ENCODE measurements at places on chromosomes 13 and 19.

DNA sequence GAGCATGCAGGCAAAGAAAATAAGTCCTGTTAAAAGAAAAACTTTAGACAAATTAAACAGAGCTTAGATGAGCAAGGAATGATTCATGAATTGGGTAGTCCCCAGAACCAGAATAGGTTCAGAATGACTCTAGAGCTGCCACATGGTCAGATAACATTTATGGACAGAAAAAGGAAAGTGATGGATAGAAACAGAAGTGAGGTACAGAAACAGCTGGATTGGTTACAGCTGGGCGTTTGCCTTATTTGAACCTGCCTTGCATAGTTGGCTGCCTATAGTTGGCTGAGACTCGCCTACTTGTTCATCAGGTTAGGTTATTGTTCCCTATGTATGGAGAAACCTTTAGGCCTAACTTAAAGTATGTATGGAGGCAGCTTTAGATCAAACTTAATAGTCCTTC lies 35.4 kb downstream of the WDFY2 start:
- DNase-seq, result no peak

DNA sequence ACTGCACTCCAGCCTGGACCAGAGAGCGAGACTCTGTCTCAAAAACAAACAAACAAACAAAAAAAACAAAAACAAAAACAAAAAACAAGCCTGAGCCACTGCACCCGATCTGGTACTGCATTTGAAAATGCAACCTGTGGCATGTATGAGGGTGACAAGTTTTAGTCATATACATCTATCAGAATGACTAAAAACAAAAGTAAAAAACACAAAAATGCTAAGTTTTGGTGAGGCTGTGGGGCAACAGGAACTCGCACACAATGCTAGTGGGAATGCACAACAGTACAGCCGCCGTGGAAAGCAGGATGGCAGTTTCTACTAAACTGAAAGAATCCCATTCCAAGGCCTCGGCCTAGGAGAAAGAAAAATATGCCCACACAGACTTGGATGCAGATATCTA lies 7.8 kb downstream of the EBPL start:
- DNase-seq, result no peak

- DNase-seq, result no peak
Observed at GRCh38 chr19:33797802-33798671, 1.4 kb downstream of the KCTD15 start.

- no peak for DNase-seq
Observed at GRCh38 chr13:97284558-97284957, 62.4 kb downstream of the MBNL2 start.

DNA sequence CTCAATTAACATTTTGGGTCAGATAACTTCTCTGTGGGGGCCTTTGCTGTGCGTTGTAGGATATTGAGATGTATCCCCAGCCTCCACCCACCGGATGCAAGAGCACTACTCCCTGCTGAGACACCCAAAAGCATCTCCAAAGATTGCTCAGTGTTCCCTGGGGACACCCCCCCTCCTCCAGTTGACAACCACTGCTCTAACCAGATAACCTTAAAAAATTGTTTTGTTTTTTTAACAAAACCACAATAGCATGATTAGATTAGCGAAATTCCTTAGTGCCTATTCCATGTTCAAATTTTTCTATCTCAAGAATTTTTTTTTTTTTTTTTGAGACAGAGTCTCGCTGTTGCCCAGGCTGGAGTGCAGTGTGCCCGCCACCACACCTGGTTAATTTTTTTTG lies 2.6 kb upstream of the EPN1 start:
- DNase-seq, result no peak

- DNase-seq, result peak; percentile 51
Observed at GRCh38 chr19:34141025-34141424, 31.3 kb upstream of the LSM14A start.

DNA sequence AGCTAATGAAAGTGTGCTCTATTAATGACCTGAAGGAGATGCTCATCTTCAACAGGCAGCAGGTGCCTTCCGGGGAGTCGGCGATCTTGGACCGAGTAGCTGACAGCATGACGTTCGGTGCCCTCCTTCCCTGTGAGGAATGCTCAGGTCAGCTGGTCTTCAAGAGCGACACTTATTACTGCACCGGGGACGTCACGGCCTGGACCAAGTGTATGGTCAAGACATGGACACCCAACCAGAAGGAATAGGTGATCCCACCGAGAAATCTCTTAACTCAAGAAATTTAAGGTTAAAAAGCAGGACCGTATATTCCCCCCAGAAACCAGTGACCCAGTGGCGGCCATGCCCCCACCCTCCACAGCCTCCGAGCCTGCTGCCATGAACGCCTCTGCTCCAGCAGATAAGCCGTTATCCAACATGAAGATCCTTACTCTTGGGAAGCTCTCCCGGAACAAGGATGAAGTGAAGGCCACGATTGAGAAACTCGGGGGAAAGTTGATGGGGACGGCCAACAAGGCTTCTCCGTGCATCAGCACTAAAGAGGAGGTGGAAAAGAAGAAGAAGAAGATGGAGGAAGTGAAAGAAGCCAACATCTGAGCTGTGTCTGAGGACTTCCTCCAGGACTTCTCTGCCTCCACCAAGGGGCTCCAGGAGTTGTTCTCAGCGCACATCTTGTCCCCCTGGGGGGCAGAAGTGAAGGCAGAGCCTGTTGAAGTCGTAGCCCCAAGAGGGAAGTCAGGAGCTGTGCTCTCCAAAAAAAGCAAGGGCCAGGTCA lies 22.8 kb upstream of the ANKRD10 start:
- no peak for DNase-seq

DNA sequence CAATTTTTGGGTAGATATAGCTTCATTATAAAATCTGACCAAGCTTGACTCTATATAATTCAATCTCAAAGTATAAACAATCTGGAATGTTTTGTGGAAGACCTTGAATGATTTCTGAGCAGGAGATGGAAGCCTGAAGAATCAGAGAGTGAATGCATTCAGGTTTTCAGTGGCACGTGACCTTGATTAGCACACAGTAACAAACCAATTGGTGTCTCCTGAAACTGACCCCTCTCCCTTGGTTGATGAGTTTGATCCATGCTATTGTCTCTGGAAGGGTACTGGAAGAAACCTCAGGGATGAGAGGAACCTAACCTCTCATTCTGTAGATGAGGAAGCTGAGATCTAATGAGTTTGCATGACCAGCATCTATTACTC lies 39.6 kb downstream of the PCDH8 start:
- peak; percentile 61 for DNase-seq

DNA sequence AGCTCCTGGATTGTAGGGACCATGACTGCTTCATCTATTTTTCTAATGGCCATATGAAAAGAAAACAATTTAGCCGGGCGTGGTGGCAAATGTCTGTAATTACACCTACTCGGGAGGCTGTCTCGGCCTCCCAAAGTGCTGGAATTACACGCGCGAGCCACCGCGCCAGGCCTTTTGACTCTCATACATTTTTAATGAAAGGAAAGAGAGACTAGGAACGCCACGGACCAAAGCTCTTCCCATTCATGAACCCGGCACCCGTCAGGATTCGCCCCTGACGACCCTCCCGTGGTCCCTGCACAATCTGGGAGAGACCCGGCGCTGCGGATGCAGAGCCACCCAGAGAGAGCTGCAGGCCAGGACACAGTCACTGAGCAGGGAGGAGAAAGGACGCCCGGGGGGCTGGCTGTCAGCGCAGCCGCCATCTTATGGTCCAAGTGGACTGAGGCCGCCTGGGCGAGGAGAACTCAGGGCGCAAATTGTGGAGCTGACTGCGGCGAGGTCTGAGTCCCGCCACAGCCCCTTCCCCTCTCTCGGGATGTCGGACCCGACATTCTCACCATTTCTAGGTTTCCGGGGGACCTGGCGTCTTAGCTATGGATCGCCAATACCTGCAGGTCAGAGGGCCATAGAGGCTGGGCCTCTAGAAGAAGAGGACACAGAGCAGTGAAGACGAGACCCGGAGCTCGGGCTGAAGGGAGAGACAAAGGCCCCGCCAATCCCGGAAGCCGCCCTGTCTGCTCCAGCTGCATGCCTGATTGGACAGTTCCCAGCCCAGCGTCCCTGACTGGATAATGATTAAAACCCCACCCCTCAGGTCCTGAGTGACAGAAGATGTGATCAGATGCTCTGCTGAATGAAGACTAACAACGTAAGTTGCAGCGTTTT lies at the start of gene ZNF681:
Gene ZNF681 (minus strand): TSS at position 705 of the 888 bp plus-strand sequence. CDS start 142 bp downstream, at position 563.
- DNase-seq, result peak; percentile 99

DNA sequence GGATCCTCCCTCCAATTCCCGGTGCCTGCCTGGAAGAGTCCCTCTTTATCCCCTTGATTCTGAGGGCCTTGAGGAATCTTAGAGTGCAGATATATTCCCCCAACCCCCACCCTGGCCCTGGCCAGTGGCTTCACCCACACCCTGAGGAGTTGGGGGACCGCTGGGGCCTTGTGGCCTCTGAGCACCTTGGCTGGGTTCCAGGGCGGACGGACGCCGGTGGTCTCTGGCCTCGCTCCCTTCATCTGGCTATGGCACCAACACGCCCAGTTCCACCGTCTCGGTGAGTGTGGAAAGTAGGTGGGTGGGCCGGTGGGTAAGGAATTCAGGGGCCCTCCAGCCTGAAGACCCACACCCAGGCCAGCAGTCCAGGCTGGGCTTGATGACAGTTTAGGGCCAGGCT lies 5.0 kb downstream of the MAST1 start:
- DNase-seq, result no peak

DNA sequence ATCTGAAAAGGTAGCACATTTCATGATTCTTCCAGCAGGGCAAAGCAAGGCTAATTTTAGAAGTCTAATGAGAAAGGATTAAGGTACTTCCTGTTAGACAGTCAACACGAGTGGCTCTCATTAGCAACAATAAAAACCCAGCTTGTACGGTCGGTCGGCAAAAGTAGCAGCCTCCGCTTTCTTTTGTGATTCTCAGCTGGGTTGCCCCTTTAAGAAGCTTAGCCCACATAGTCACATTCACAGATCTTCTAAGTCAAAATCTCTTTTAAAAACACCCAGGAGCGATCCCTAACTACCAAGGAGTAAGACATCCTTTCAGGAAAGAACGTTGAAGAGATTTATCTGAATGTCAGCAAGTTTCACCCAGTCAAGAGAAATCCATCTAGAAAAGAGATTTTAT lies 684.8 kb downstream of the DIAPH3 start:
- peak; percentile 26 for DNase-seq

- no peak for DNase-seq
Observed at GRCh38 chr19:8584965-8585893, 8.0 kb upstream of the MYO1F start.

GRCh38 chr13:95509521-95510310 lies 42.8 kb upstream of the CLDN10 start:
- DNase-seq, result no peak

DNA sequence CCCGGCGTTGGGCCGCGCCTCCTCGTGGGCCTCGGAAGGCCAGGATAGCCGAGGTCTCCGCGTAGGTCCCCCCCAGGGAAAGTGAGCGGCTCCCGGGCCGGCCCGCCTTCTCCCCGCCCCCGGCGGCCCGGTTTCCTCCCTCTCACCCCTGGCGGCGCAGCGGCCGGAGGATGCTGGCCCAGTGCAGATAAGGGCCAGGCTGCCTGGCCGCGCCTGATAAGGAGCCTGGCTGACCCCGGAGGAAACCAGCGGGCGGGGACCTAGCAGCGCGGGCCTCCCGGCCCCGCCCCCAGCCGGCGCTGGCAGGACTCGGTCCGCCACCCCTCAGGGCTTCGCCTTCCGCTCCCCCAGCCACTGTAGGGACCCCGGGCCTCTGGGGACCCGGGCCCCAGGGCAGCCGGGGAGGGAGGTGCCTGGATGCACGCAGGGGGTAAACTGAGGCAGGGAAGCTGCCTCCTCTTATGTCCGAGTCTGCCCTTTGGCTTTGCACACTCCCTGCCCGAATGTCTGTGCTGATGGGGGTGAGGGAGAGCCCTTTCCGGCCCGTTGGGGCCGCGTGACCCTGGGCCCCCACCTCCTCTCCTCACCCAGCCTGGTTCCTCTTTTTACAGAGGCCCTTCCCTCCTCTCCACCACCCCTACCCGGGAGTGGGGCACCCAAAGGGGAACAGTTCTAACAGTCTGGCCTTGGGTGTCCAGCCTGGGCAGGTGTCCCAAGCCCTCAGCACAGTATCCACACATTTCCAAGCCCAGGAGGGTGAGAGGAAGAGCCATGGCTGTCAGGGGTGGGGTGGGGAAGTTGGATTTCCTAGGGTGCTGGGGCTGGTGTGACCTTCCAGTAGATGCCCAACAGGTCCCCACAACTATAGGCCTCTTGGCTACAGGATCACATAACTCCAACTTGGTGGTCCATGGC lies at the start of gene LYL1:
Gene LYL1 (minus strand): TSS at position 193 of the 915 bp plus-strand sequence. CDS start 1,687 bp downstream, outside the sequence.
- peak; percentile 64 for DNase-seq

GRCh38 chr19:21789466-21790085 lies 22.2 kb upstream of the ZNF100 start:
- peak; percentile 13 for DNase-seq

GRCh38 chr13:37656247-37656940 lies 57.8 kb upstream of the POSTN start:
- DNase-seq, result no peak
